Prostate gland (tissue), 2 donors: ENCODE measurements at places on chromosomes 11 and 22. TPM values are rescaled to one million over a fixed set of nuclear protein-coding genes. Genes with fewer than 3 reads are reported as not detected.
A peak's percentile ranks its signal among the peaks of the same experiment; 100 is the strongest.

DNA sequence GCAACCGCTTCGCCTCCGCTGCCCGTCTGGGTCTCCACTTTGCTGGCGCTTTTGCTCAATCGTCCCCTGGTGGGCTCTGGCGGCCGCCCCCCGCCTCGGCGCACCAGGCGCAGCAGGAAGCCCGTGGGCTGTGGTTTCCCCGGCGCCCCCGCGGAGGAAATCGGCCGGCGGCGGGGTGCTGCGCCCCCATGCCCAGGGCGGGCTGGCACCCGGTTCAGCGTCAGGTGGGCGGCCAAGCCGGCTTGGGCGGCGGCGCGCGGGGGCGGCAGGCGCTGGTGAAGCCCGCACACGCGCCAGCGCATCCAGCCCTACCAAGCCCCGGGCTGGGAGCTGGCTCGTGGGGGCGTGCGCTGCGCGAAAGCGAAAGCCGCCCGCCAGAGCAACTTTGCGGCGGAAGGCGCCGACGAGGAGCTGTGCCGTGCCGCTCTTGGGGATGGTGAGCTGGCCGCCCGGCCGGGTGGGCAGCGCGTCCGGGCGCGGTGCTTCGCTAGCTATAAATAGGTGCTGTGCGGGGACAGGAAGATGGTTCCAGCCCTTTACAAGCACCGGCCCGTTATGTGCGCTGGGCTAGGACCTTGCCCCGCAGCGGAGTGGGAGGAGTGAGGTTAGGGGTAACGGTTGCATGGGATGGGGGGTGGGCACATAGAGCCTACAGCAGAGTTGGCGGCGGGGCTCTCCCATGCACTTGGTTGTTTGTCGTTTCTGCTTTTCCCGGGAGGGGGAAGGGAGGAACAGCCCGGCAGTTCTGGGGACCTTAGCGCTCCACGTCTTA, 25.0 kb upstream of the SUSD2 start:
- no peaks in the 10 kb centered on the region for H3K36me3 ChIP-seq
- peaks cover 9% of the 10 kb centered on the region for H3K4me1 ChIP-seq
- no peak for DNase-seq

DNA sequence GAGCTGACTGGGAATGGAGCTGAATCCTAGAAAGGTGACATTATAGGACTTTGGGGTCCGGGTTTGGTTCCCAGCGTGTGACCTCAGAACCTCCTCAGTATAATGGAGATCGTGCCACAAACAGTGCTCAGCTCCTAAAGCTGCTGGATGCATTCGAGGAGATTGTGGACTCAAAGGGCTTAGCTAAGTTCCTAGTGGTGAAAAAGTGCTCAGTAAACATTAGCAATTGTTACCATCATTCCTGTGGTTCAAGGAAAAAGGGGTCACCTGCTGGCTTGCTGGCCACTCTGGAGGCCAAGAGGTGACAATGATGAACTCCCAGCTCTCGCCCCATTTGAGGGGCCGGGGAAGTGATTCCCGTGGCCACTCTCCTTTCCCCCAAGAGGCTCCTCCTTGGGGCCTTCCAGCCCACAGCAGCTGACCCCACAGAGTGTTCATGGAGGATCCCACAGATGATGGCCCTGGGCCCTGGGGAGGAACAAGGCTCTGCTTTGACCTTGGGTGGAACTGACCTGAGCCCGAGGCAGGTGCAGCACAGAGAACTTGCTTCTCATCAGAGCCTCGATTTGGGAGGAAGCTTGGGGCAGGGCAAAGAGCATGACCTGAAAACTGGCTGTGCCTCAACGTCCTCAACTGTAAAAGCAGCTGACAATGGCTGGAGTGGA, 40.1 kb downstream of the TRIM29 start:
- DNase-seq: no peak
- no peaks in the 10 kb centered on the region for H3K27me3 ChIP-seq
- no peaks in the 10 kb centered on the region for H3K4me1 ChIP-seq
- no peak overlapping the region for H3K27ac ChIP-seq

Gene JHY
- 10.9 TPM for total RNA-seq

GRCh38 chr11:33027846-33028536, 11.4 kb upstream of the TCP11L1 start:
- H3K27ac ChIP-seq: no peak overlapping the region
- H3K27me3 ChIP-seq: no peaks in the 10 kb centered on the region
- no peaks in the 10 kb centered on the region for H3K36me3 ChIP-seq
- no peak for DNase-seq
- H3K4me3 ChIP-seq: no peak overlapping the region

- H3K4me1 ChIP-seq: no peaks in the 10 kb centered on the region
- DNase-seq: peak; percentile 46
- no peaks in the 10 kb centered on the region for H3K36me3 ChIP-seq
Observed at GRCh38 chr22:37999640-38000272, 15.4 kb upstream of the SOX10 start.

- H3K27me3 ChIP-seq: peaks cover under 1% of the 10 kb centered on the region
- no peak for DNase-seq
- no peak overlapping the region for H3K27ac ChIP-seq
- H3K4me1 ChIP-seq: no peaks in the 10 kb centered on the region
- no peak overlapping the region for H3K4me3 ChIP-seq
- no peaks in the 10 kb centered on the region for H3K36me3 ChIP-seq
Observed at GRCh38 chr22:49297871-49298721, 529.6 kb downstream of the BRD1 start.

DNA sequence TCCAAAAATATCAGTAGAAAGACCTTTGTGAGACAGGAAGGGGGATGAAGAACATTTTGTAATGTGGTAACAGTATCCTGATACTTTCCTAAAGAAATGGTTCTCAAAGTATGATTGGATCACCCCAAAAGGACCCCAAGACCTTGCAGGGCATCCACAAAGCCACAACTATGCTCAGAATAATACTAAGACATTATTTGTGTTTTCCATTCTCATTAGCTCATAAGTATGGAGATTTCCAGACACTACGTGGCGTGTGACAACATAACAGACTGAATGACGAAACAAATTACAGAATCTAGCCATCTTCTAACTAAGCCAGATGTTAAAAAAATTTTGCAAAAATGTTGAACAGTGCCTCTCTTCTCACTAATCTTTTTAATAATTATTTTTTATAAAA, 24.9 kb downstream of the CHEK2 start:
- no peak for DNase-seq
- no peaks in the 10 kb centered on the region for H3K4me1 ChIP-seq
- no peaks in the 10 kb centered on the region for H3K36me3 ChIP-seq
- no peak overlapping the region for H3K4me3 ChIP-seq
- no peak overlapping the region for H3K27ac ChIP-seq

DNA sequence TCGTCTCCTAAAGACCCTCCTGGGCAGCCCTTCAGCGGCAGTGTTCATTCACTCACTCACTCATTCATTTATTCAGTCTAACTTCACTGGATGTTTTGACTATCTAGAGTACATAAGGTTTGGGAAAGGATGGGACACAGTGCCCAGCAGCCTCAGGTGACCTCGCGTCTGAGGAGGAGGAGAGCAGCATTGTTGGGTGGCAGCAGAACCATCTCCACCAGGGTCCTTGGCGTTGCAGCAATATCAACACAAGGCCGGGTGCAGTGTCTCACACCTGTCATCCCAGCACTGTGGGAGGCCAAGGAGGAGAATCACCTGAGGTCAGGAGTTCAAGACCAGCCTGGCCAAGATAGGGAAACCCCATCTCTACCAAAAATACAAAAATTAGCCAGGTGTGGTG, 408.0 kb downstream of the BRD1 start:
- H3K36me3 ChIP-seq: no peaks in the 10 kb centered on the region
- H3K4me3 ChIP-seq: no peak overlapping the region
- no peaks in the 10 kb centered on the region for H3K4me1 ChIP-seq
- H3K27me3 ChIP-seq: no peaks in the 10 kb centered on the region
- H3K27ac ChIP-seq: no peak overlapping the region

DNA sequence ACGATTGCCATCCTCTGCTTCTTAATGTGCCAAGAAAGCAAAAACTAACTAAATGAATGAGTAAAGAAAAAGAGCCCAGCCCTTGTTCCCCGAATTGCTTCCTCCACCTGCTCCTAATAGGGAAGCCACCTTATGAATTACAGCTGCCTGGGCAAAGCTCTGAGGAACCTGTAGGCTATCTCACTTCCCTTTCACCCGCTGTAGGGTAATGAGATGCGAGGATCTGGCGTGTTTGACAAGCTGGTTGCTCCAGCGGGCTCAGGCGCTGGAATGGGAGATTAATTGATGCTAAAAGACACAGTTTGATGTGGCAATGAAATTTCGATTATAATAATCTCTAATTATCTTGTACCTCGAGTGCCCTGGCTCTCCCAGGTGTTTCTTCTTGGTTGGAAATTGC, 256.4 kb downstream of the NTM start:
- no peak overlapping the region for H3K4me3 ChIP-seq
- no peaks in the 10 kb centered on the region for H3K4me1 ChIP-seq
- no peak for DNase-seq
- no peaks in the 10 kb centered on the region for H3K36me3 ChIP-seq
- H3K27me3 ChIP-seq: no peaks in the 10 kb centered on the region

DNA sequence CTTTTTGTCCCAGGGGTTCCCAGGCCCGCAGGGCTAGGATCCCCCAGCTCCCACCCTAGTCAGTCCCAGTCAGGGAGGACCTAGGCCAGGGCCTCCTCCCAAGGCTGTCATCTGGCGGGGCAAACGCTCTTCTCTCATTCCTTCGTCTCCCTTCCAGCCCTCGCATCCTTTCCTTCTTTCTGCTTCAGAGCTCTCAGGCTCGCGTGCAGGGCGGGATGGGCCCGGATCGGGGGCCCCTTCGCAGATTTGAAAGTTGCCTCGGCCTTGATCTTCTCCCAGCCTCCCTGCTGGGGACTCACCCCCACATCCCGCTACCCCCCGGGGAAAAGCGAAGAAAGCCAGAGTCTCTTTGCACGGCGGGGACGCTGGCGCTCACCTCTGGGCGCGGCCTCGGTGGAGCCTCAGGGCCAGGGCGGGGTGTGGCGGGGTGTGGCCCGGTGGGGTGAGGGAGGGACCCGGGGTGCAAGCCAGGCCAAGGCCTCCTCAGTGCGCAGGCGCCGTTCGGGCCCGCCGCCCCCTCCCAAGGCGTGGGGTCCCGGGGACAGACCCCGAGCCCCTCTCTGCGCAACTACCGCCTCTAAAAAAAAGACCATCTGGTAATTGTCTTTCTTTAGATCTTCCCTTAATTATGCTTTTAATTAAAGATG, 14.8 kb upstream of the PAX6 start:
- H3K36me3 ChIP-seq: no peaks in the 10 kb centered on the region
- no peak overlapping the region for H3K27ac ChIP-seq
- H3K4me3 ChIP-seq: no peak overlapping the region
- DNase-seq: no peak
- no peaks in the 10 kb centered on the region for H3K4me1 ChIP-seq

DNA sequence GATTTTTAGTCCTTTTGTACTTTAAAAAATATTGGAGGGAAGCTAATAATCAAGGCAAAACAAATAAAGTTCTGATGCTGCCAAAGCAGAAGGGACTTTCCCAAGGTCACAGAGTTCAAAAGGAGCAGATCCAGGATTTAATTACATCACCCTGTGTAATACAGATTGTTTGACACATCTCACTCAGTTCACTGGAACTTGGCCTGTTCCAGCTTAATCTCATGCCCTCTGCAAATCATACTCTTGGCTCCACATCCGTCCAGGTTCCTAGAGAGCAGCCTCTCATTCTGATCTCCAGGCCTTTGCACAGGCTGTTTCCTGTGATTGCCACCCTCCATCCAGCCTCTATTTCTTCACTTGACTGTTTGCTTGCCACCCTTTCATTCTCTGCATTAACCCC, 151.7 kb downstream of the SPON1 start:
- H3K4me3 ChIP-seq: no peak overlapping the region
- H3K36me3 ChIP-seq: no peaks in the 10 kb centered on the region
- H3K4me1 ChIP-seq: no peaks in the 10 kb centered on the region
- DNase-seq: no peak
- no peaks in the 10 kb centered on the region for H3K27me3 ChIP-seq
- no peak overlapping the region for H3K27ac ChIP-seq

GRCh38 chr11:131845255-131845654, 474.8 kb downstream of the NTM start:
- no peak overlapping the region for H3K27ac ChIP-seq
- no peaks in the 10 kb centered on the region for H3K27me3 ChIP-seq
- no peak overlapping the region for H3K4me3 ChIP-seq
- H3K36me3 ChIP-seq: no peaks in the 10 kb centered on the region
- H3K4me1 ChIP-seq: no peaks in the 10 kb centered on the region

DNA sequence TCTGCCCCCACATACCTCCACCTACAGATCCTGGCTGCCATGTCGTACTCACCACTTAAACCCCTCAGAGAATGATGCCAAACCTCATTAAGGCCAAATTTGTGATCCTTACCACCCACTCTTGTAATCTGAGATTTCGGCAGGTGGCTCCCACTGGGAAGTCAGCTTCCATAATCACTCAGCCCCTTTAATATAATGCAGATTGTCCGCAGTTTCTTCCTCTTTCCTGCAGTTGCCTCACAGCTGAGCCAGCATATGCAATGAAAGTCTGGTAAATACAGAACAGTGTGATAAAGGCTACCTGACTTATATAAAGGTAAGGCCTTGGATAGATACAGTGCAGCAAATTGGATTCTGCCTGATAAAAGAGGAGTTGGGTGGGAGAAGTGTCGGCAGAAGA, 515.2 kb upstream of the TENM4 start:
- no peaks in the 10 kb centered on the region for H3K36me3 ChIP-seq
- no peak for DNase-seq
- no peaks in the 10 kb centered on the region for H3K4me1 ChIP-seq
- no peak overlapping the region for H3K4me3 ChIP-seq
- no peaks in the 10 kb centered on the region for H3K27me3 ChIP-seq

DNA sequence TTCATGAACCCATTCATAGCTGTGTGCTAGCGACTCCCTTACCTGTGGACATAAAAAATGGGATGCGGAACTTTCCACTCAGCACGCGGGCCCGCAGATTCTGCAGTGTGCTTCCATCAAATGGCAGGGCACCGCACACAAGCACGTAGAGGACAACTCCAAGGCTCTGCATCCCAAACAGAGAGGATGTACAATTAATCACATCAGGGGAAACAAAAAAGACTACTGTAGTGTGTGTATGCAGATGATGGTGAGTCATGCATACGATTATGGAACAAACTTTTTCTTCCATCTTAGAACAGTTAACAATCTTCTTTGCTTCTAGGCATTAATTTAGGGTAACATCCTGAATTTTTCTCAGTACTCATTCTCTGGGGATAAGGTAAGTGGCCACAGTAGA, 58.8 kb upstream of the APOA1 start:
- no peaks in the 10 kb centered on the region for H3K4me1 ChIP-seq
- DNase-seq: no peak
- H3K27me3 ChIP-seq: no peaks in the 10 kb centered on the region
- no peak overlapping the region for H3K27ac ChIP-seq
- no peaks in the 10 kb centered on the region for H3K36me3 ChIP-seq
